Fibroblast of lung (primary cell): ENCODE measurements at places on chromosomes 12 and 14. TPM values are rescaled to one million over a fixed set of nuclear protein-coding genes. Genes with fewer than 3 reads are reported as not detected.

Gene E2F7
- 4.6 and 9.7 TPM in 2 replicates for total RNA-seq

Gene TAPBPL
- total RNA-seq: 6.2 and 17.3 TPM in 2 replicates

Gene MSI1
- under 0.01 TPM in 1 of 2 replicates, not detected in the other for total RNA-seq

Gene SLCO1B1
- not detected in 2 replicates for total RNA-seq

Gene GLI1
- 1.0 and 2.0 TPM in 2 replicates for total RNA-seq
